ENCODE measurements at places on chromosomes 5 and 9.

DNA sequence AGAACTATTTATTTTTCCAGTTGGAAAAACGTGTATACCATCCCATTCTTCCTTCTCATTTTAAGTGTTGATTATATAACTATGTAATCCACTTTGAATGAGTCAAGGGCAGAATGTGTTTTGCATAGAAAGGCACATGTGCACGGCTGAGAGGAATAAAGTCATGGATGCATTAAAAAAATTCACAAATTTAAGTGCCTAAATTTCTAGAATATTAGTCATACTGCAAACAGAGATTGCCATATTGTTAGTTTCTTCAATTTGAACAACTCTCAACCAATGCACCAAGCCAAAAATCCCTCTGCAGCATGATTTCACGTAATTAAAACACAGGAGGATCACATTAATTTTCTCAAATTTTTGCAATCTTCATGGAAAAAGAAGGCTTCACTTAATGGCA lies 166.3 kb downstream of the MPDZ start:
- no peak for DNase-seq

GRCh38 chr5:61625137-61625561 lies 293.1 kb downstream of the ZSWIM6 start:
- no peak for DNase-seq

DNA sequence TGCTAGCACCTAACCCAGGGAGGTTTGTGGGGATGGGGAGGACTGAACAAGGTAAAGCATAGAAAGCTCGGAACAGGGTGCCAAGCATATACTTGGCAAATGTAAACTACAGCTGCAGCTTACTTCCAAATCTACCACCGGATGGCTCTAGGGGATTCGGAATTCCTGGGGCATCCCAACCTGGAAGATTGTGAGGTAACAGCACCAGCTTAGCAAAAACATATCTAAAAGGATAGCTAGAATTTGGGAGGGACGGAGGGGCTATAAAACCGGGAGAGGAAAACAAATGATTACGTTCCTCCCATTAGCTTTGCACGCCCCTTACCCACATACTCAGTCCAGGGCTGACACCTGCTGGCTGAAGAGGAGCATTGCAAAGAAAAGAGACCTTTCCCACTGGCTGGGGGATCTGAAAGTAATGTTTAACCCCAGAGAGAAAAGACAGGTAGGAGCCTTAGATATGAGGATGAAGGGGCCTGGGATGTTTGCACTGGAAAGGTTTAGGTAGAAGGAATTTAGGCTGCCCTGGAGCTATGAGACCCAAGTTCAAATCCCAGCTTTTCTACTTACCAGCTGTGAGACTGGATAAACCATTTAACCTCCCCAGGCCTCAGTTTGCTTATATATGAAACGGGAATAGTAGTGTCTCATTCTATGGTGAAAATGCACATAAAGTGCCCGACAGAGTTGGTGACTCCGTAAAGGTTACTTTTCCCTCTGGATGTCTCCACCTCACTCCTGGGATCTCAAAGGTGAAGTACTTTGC lies 73.6 kb downstream of the FAM114A2 start:
- no peak for DNase-seq

DNA sequence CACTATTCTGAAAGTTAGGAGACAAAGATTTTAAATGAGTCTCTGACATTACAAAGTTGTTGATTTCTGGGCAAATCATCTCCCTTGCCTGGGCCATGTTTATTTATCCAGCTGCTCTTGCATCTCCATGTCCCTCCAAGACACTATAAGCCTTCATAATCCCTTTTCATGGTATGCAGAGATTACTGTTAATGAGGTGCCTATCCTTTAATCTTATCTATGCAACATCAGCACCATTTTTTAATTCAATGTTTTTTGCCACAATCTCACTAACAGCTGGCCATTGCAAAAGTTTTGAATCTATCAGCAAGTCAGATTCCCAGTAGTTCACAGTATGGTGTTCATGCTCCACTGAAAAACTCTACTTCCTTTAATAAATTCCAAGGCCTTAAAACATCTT lies 108.5 kb upstream of the PTPRD start:
- DNase-seq, result no peak

Data from sciatic nerve (tissue), 2 donors.